HepG2 (cell line): ENCODE measurements at places on chromosomes 13 and 19.

DNA sequence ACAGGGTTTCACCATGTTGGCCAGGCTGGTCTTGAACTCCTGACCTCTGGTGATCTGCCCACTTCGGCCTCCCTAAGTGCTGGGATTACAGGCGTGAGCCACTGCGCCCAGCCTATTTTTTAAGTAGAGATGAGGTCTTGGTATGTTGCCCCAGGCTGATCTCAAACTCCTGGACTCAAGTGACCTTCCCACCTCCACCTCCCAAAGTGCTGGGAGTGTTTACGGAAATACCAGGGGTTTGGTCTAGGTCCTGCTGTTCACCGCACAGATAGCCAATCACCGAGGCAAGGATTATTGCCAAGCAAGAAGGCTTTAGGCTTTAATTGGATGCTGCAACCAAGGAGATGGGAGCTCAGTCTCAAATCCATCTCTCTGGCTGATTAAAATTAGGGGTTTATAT is 11.6 kb downstream of the CLEC4G start:
- DNase-seq, result no peak

DNA sequence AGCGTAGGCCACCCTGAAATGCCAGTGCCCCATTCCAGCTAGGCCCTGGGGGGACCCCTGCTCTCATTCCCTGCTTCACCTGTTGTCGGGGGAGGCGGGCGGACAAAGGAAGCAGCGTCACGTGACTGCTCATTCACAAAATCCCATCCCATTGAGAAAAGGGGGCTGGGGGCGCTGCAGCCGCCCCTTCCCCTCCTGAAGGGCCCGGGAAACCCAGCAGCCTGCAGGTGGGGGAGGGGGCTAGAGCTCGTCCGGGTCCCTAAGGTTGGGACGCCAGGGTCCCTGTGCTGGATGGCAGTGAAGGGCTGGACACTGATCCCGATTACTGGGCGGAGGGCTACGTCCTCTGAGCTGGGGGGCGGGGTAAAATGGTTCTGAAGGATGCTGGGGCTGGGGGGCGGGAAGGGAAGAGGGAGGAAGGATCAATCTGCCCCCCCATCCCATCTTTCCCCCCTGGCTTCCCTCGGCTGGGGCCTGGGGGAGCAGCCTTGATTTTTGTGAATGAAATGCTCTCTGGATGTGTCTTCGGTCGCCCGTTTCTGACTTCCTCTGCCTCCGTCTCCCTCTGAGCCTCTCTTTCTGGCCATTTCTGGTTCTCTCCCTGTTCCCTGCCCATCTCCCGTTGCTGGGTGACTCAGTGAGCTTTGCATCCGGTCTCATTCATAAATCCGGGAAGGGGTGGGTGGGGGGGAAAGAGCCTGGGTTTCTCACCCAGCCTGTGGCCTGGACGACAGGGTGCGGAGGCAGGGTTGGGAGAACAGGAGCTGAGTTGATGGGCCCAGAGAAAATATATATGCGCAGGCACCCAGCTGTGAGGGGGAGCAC is 816 bp downstream of the SPRED3 start:
- DNase-seq, result no peak

DNA sequence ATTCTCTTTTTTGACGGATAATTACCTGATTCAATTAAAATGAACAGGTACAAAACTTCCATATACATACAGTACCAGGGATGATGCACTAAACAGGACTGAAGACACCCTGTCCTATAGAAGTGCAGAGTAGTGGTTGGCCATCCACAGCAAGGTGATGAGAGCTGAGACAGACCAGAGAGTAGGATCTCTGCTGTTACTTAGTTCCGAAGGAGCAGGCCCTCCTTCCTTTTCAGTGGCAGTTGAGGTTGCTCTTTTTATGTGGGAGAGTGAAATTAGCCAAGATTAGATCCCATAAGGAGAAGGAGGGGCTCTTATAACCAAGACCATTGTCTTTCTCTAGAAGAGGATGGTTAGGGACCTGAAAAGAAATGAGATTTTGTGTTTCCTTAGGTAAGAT is 4.0 kb downstream of the PDS5B start:
- no peak for DNase-seq

GRCh38 chr19:12543855-12544254 is 7.4 kb downstream of the ZNF564 start:
- DNase-seq, result no peak

DNA sequence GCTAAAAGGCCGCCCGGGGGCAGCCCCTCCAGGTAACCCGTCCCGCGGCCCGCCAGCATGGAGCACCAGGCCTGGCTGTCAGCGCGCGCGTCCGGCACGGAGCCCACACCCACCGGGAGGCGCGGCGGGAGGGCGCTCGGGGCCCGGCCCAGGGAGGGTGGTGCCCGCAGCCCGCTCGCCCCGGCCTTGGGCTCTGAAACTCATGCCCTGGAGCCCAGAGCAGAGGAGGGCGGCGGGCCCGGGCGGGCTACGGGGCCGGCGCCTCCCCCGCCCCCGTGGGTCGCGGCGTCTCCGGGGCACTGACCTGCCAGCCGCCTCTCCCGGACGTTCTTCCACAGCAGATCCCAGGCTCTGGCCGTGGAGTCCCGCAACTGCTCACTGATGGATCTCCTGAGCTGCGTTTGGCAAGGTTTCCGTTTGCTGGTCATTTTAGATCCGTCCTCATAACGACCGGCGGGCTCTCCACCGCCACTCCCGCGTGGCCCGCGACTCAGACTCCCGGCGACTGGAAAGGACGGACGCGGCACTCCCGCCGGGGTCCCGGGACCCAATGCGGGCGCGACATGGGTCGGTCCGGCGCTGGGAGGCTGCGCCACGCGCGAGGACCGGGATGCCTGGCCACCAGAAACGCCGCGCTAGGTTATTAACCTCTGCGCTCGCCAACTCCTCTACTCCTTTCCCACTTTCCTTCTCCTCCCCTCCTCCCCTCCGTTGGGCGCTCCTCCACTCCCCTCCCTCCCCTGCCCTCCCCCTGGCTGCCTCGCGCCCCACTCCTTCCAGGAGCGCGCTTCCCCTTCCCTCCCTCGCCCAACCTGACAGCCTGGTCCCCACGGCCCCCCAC is 64.7 kb upstream of the STARD13 start:
- no peak for DNase-seq

DNA sequence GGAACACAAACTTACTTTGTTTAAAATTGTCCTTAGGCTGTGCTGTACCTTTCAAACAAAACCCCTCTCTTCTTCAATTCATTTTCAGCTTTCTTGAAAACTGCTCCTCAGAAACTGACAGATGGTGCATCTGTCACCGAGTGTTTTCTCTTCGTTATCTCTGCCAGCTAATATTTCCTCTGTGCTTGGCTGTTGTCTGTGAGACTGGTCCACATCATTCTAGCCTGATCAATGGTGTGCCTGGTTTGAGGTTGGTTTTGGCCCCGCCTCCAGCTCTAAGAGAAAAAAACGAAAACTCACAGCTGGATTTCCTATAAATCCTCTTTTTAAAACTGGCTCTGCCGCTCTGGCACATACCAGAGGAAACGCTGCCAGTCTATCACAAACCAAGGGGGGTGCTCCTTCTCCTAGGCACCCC is 79.7 kb downstream of the STARD13 start:
- DNase-seq, result no peak

DNA sequence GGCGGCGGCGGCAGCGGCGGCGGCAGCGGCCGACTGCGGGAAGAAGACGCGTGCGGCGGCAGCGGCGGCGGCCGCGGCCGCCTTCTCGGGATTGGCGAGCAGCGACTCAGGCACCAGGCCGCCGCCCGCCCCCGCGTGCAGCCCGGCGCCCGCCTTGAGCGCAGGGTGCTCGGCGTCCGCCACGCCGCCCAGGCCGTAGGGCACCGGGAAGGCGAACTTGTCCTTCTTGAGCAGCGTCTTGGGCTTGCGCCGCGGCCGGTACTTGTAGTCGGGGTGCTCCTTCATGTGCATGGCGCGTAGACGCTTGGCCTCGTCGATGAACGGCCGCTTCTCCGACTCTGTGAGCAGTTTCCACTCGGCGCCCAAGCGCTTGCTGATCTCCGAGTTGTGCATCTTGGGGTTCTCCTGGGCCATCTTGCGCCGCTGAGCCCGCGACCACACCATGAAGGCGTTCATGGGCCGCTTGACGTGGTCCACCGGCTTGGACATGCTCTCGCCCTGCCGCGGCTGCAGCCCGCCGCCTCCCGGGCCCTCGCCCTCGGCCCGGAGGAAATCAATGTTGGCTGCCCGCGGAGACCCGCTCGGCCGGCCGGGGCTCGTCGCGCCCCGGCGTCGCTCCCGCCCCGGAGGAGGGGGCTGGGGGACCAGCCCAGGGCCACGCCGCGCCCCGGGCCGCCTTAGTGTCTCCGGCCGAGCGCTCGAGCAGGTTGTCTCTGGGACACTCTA is 621 bp downstream of the SOX21 start:
- no peak for DNase-seq

GRCh38 chr13:76009267-76009890 is 373.2 kb downstream of the LMO7 start:
- no peak for DNase-seq

- no peak for DNase-seq
Observed at GRCh38 chr13:33341861-33342452, 56.4 kb upstream of the STARD13 start.
